ENCODE measurements at places on chromosomes 1 and 21.

DNA sequence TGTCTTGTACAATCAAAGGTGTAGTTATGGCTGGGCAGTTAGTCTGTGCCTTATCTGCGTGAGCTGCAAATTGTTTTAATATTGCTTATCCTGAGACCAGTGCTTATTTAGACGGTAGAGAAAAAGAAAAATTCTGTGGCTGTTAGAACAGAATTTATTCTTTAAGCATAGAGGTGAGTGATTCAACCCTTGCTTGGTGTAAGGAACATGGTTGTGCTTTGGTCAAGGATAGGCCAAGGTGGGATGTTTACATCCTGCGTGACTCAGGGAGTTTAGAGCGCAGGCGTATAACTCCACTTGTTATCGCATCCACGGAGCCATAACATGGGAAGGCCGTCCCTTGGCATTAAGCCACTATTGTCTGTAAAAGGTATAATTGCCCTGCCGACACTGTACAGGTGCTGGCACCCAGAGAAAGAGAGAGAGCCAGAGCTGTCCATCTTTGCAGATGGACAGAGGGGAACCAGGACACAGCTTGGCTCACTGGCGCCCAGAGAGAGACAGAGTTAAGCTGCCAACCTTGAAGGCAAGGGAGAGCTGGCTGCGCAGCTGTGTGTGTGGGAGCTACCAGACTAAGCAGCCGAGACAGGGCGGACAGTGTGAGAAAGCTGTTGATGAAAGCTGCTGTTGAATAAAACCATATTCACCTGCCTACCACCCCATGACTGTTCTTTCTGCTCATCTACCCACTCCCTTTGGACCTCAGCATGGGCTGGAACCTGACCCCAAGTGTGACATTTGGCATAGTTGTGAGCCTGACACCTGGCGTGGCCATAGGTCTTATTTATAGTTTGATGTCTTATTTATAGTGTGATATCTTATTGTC lies 200.4 kb downstream of the DYRK1A start:
- DNase-seq, result no peak

DNA sequence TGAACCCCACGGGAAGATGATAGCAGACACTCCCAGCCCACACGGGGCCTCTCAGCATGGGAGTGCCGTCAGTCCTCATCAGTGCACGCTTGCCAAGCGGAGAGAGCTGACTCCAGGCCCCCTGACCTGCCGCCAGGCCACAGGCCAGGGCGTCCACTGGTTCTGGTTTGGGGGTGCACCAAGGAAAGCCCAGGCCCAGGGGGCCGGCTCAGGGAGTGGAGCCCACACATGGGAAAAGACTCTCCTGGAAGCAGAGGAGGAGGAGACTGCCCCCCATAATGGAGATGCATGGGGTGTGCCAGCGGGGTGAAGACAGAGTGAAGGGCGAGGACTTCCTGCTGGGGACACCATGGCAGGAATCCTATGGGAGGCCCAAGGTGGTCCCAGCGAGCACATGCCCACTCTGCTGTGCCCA lies 6.4 kb downstream of the TRIM11 start:
- no peak for DNase-seq

GRCh38 chr1:18290740-18291412 lies 183.3 kb downstream of the IGSF21 start:
- DNase-seq, result no peak

GRCh38 chr1:192516776-192517297 lies 58.7 kb upstream of the RGS1 start:
- DNase-seq, result peak; percentile 39

DNA sequence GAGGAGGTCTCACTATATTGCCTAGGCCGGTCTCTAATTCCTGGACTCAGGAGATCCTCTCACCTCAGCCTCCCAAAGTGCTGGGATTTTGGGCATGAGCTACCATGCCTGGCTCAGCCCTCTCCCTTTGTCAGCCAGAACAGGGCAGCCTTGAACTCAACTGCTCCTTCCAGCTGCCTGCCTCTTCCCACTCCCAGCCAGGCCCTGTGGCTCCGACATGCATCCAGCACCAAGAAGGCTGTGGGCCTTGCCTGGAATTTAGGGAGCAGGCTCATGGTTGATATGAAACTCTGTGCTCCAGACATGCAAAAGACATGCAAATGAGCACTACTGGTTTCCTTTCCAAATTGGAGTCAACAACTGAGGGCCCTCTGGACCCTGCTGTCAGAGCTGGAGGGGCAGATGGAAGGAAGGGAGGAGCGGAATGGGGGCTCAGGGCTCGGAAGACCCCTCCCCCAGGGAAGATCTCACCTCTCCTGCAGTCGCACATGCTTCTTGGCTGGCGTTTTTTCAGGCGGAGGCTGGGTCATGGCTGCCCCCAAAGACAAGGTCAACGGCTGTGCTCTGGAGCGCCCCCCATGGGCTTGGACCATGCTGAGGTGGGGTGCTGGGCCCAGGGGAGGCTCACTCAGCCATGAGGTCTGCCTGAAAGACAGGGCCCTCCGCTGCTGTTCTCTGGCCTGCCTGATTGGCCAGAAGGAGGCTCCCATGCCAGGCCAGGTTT lies 1.4 kb downstream of the PTPN7 start:
- no peak for DNase-seq

DNA sequence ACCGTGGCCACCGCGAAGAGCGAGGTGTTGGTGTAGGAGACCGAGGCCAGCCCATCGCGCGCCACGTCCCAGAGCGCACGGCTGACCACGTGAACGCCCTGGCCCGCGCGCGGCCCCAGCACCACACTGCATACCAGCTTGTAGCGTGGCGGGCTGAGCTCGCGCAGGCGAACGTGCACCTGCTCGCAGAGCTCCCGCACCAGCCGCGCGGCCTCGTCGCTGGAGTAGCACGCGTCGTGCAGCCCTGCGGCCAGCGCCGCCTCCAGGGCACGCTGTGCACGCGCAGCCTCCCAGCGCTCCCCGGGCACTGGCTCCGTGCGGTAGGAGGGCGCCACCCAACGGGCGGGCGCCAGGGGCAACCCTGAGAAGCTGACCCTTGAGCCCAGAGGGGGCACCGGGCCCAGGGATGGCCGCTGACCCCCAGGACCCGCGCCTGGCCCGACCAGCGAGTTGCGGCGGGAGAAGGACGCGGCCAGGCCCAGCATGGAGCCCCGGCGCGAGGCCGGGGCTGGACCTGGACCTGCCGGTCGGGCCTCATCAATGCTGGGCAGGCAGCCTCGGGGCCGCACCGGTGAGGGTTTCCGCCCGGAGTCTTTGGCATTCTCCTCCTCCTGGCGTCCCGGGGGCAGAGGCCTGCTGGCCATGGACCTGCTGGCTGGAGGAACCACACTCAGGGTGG lies 987 bp downstream of the DYNLT4 start:
- no peak for DNase-seq

DNA sequence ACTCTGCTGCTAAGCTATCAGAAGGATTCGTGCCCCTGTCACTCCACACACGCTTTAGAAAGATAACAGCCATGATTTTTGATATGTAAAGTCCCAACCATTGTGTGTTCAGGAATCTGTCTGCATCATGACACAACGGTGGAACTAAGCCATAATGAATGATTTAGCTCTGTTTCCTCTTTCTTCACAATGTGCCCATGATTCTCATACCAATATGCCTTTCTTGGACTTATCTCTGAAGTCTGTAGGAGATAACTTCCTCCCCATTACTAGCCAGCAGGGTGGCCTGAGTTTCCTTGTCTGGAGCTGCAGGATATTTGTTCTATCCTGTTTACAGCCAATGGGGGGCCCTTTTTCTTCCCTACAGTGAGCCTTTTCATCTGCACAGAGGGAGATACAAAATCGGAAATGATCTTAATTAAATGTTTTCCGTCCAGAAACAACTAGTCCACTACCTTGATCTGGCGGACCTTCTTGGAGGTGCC lies 511.7 kb downstream of the USP25 start:
- no peak for DNase-seq

DNA sequence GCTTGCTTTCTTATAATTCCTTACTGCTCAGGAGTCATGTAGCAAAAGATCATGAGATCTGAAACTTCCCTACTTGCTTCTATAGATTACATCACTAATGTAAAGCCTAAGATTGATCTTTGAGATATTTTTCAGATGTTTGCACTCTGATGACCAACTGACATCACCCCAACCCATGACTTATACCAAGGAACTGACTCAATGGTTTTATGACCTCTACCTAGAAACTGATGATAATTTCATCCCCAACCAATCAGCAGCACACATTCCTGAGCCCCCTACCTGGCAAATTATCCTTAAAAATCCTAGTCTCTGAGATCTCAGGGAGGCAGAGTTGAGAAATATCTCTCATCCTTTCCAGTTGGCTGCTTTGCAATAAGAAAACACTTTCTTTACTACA lies 122.3 kb upstream of the CAMK1G start:
- no peak for DNase-seq

- no peak for DNase-seq
Observed at GRCh38 chr21:27371115-27371974, 404.5 kb upstream of the ADAMTS5 start.

GRCh38 chr1:50666849-50667248 lies 243.6 kb upstream of the DMRTA2 start:
- DNase-seq, result no peak

GRCh38 chr1:230634384-230634783 lies 7.9 kb upstream of the COG2 start:
- no peak for DNase-seq

GRCh38 chr1:183178545-183178944 lies 7.5 kb upstream of the LAMC2 start:
- DNase-seq, result no peak

DNA sequence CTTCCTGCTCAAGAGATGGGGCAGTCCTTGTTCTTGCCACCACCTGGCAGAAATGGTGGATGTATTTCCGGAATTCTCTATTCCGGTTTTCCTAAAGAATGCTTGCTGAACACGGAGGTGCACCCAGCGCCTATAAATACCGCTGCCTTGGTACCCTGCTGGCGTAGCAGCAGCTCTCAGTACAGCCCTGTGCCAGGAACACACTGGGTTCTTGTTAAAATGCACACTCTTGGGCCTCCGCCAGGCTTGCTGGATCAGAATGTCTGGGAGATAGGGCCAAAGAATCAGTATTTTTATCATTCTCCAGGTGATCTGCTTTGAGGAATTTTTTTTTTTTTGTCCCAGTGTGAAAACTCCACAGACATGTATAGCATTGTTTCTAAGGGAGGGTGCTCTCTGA lies 54.2 kb downstream of the IGSF5 start:
- DNase-seq, result no peak

- no peak for DNase-seq
Observed at GRCh38 chr1:244304156-244304555, 147.6 kb downstream of the ADSS2 start.

DNA sequence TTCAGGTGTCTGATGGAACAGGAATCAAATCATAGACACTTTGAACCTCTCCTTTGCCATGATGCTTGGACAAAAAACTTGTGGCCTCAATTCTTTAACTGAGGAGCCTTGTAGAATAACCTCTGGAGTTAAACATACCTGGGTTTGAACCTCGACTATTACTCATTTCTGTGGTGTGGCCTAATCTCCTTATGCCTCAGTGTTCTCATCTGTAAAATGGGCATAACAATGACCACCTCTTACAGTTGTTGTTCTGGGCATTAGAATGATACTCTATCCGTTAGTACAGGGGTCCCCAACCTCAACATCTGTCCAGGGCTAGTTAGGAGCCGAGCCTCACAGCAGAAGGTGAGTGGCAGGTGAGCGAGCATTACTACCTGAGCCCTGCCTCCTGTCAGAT lies 137.2 kb downstream of the ROR1 start:
- DNase-seq, result no peak

DNA sequence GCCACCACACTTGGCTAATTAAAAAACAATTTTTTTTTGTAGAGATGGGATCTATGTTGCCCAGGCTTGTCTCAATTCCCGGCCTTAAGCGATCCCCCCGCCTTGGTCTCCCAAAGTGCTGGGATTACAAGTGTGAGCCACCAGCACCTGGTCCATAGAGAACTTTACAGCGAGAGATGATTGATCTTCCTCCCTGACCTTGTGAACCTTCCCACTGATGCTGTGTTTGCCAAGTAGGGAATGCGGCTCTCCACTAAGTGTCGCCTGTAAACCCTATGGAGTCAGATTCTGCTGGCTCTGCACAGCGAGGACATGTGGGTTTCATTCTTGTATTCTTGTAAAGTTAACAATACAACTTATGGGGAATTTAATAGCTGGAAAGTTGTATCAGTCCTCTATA lies 81.3 kb upstream of the LYST start:
- DNase-seq, result no peak

DNA sequence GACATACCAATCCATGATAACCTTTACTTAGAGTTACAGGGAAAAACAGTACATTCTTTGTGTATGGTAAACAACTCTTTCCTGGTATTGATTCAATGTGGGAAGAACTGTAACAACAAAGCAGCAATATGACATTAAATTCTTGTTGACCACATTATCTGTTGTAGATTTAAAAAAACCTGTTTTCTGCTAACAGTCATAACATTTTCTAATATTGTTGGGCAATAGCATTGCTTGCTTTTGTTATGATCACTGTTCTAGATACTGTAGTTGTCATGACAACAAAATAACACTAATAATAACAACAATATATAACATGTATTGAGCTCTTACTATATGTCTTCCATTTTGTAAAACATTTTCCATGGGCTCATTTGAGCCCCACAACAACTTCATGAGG lies 54.2 kb downstream of the PDE4B start:
- DNase-seq, result no peak

- DNase-seq, result no peak
Observed at GRCh38 chr1:86696522-86696921, 7.9 kb upstream of the SH3GLB1 start.

GRCh38 chr1:161981735-161982506 lies 41.7 kb downstream of the OLFML2B start:
- DNase-seq, result no peak

DNA sequence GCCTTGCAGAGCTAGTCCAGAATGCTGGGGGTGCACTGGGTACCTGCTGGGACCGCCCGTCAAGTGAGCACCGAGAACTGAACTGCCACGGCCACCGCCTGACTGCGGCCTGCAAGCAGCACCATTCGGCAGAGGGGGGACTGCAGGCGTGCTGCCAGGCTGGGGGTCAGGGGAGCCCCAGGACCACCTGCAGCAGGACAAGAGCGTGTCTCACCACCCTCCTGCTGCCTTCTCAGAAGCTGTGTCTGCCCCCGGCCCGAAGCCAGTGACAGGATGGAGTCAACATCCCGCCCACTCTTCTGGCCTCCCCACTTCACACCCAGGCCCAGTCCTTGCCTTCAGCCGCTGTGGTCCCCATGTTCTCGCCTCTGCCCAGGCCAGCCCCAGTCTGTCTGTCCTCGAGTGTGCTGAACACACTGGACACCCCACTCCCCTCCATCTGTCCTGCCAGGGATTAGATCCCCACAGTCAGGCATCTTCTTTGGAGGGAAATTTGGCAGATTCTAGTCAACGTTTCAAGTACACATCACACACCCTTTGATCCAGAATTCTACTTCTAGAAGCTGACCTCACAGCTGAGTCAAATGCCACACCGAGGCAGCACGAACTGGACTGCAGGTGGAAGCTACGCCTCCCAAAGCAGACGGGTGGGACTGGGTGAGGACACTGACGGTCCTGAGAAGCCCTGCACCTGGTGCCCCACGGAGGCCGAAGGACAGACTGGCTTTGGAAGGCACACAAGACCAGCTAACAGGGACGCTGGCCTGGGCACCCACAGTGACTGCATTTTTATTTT lies 26.0 kb downstream of the PTTG1IP start:
- no peak for DNase-seq

All from activated CD8-positive, alpha-beta memory T cell treated with anti-CD3 and anti-CD28 coated beads, Interleukin-2, amount 50 U/mL, for 4 hours (primary cell).